Putamen (tissue), 1 donor: ENCODE measurements at places on chromosomes 4 and X.
A peak's percentile ranks its signal among the peaks of the same experiment; 100 is the strongest.

GRCh38 chrX:115322375-115322774, 32.9 kb downstream of the LUZP4 start:
- no peak for DNase-seq

DNA sequence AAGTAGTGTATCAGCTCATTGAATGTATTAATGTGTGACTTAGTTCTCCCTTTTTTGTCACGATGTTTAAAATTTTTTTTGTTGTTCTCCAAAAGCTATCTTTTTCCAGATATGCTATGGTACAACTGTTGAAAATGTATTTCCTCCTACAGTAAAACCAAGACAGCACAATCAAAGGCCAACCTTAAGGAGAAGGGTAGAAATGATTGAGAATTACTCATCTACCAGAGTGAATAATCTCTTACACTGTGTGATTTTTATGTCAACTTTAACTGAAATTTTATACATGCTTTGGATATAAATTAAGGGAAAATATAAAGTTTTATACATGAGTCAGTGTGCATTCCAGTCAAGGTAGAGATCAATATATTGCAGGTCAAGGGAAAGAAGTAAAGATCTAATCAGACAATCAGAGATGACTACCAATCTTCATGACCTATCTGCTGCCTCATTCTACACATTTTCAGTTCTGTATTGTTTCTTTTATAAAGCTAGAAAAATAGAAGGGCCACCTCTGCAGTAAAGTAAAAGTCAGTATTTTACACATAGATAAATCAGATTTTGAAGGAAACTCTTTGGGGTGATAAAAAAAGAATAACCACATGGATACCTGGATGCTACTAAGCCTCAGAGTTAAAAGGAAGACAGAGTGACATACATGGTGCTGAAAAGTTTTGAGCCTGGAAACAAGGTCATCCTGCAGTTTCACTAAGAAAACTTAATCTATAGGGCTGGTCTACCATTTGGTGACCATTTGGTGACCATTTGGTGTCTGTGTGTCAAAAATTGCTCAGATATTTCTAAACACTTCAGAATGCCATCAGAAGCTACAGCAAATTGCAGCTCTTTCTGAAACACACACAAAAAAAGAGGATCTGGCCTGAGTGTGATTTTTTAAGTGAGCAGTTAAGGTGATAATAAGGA, 1.6 kb downstream of the FAM13A start:
- peak; percentile 25 for DNase-seq

- DNase-seq, result no peak
Observed at GRCh38 chr4:4321951-4322688, 32.1 kb downstream of the ZBTB49 start.

- no peak for DNase-seq
Observed at GRCh38 chrX:19350941-19351384, 7.2 kb downstream of the PDHA1 start.
